ENCODE measurements at places on chromosomes 1 and 21.

DNA sequence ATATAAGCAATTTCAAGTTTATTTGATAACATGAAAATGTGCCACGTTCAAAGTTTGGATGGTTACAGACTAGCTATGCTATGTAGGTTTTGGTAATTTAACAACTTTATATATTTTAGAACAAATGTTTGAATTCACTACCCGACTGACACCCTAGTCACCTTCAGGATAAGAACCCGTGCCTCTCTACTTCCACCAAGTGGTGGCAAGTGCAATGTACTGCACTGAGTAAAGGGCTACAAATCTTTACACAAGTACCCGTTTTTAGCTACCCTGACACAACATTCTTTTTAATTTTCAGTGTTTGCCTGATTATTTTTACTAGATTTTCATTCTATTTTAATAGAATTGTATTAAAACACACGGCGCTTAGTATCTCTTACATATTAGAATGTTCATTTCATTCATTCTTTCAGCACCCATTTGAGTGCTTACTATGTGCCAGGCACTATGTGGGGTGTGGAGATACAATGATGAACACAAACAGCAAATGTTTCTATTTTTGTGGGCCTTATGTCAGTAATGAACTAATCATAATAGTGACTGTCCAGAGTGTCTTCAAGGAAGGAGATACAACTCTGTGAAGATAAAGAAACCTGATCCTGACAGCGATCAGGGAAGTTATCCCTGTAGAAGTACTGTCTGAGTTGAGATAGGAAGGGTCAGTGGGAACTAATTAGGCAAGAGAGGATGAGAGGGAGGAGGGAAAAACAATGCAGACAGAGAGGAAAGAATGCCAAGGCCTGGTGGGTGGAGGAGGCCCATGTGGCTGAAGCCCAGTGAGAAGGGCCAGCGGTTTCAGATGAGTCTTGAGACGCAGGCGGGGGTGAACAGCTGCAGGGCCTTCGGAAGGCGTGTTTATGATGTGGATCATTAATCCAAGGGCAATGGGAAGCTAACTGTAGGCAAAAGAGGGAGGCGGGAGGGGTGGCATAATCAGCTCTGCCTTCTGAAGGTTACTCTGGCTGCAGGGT lies 3.8 kb downstream of the LCA5L start:
- peak; percentile 49 for DNase-seq

GRCh38 chr1:96355521-96355920 lies 366.1 kb upstream of the PTBP2 start:
- DNase-seq = no peak

GRCh38 chr21:19844334-19844733 lies 1153.9 kb upstream of the NCAM2 start:
- no peak for DNase-seq

GRCh38 chr1:236067854-236068454 lies 3.1 kb upstream of the NID1 start:
- no peak for DNase-seq

DNA sequence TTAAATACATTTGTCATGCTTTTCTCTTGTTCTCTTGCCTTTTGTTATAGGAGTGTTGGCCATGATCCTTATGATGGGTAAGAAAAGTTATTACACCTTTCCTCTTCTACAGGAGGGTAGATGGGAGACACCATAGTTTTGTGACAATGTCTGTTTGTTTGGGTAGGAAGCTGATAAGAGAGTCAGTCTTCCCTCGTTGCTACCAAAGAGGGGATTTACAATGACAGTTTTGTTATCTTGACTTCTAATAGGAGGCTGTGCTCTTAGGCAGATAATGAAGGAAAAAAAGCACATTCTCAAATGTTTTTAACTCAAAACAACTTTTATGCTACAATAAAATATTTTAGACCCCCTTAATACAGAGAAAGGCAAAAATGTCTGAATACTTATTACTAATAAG lies 48.0 kb upstream of the WLS start:
- no peak for DNase-seq

DNA sequence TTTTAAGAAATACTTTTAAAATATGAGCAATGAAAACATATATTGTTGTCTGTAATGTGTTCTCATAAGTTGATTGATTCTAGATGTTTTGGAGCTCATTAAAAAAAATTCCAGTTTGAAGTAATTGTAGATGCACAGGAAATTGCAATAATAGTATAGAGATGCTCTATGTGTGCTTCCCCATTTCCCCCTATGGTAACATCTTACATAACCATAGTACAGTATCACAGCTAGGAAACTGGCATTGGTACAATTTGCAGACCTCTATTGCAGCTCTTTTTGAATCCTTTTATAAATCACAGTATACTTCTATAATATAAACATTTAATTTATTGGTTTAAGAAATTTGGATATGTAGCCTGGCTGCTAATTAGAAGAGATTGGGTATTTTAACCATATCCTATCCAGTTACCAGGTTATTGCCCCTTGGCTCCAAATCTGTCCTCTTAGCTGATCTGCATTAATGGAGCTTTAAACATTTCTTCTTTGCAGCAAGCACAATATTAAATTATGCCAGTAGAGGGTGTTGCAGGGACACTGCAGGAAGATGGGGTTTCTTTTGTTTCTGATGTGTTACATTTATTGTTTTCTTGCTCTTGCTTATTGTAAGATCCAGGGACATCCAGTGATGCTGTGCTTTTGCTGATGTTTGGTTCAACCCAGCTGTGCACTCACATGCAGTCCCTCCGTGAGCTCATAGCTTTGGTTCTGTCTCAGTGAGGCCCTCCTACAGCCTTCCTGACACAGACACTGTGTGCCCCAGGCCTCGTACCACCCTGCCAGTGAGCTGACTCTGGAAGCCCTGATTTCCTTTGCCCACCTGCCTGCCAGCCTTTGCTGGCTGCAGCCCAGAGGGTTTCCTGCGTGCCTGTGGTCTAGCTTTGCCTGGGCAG lies 103.3 kb downstream of the RABGAP1L start:
- peak; percentile 58 for DNase-seq

DNA sequence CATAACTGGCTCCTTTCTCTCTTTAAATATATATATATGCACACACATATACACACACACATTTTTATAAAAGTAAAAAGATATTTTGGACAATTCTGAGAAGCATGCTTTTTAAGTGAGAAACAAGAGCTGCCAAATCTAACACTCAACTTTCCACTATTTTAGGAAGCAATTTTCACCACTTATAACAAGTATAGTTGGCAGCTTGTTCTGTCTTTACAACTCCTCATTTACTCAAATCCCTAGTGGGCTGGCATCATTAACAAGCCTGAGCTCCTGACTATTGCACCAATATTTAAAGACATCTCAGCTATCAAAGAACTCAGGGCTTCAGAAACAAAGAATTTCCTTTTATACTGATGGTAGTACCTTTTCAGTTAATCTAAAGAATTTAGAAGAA lies 76.6 kb downstream of the RAB3GAP2 start:
- no peak for DNase-seq
